Left ventricle myocardium superior (tissue), 1 donor: ENCODE measurements at places on chromosomes 5 and 9. TPM values are rescaled to one million over a fixed set of nuclear protein-coding genes. Genes with fewer than 3 reads are reported as not detected.

The AGXT2 gene
- not detected for total RNA-seq

The ARID3C gene
- not detected for total RNA-seq

The IFNB1 gene
- not detected for total RNA-seq

The CDH9 gene
- total RNA-seq: not detected

The CDKN2B gene
- total RNA-seq: 1.8 TPM

The MYMK gene
- not detected for total RNA-seq

The OR5C1 gene
- not detected for total RNA-seq
